NCI-H187 treated with DMSO at 0.1 percent for 48 hours (cell line): ENCODE measurements at places on chromosomes 2 and 18.

GRCh38 chr2:127580167-127581049 lies 44.9 kb downstream of the MYO7B start:
- DNase-seq = no peak

- no peak for DNase-seq
Observed at GRCh38 chr2:44934983-44935728, 6.3 kb upstream of the SIX3 start.

GRCh38 chr2:202289394-202290204 lies 24.0 kb downstream of the NOP58 start:
- DNase-seq = no peak

GRCh38 chr18:49846361-49846662 lies 33.0 kb upstream of the ACAA2 start:
- DNase-seq = no peak

GRCh38 chr2:150011161-150011730 lies 423.7 kb upstream of the MMADHC start:
- no peak for DNase-seq

DNA sequence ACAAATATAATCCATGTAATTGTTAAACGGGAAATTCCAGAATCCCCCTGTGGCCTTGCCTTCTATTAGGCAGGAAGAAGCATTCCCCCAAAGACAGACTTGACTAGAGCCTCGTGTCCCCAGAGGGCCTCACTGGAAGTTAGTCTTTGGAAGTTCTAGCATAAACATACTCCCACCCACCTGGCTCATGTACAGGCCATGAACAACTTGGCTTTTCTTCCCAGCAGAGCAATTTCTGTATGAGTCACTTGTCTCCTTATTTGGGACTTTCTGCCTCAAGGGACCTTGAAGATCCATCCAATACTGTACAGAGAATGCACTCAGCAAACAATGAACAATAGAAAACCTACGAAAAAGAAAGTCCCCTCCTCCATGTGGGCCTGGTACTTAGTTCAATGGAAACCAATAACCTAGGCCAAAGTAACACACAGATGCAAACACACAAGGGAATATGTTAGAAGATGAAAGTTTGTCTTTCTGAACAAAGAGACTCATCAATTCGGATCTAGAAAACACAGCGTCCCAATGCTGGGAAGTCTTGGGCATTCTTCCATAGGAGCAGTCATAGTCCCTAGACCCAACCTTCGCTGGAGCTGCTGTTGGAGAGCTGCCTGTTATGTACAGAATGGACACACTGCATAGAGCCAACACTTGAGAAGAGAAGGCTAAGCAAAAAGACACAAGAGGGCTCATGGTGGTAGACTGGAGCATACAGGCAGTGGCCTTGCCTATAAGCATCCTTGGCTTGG lies 303.5 kb downstream of the HRH4 start:
- DNase-seq = no peak

- DNase-seq = no peak
Observed at GRCh38 chr2:42900289-42900891, 108.0 kb upstream of the HAAO start.

DNA sequence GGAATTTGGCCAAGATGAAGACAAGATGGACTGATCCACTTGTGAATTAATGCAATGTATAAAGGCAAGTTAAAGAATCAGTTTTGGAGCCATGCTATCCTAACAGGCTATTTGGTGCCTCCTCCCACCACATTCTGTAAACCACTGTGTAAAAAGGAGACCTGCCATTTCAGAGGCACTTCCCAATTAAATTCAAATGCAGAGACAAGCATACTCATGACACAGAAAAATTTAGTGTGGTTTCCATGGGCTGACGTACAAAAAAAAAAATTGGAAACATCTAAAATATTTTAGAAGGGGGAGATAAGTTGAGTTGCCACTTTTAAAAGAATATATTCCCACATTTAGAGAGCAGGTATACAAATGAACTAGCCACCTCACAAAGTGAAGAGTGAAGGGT lies 112.1 kb downstream of the TCF4 start:
- no peak for DNase-seq

DNA sequence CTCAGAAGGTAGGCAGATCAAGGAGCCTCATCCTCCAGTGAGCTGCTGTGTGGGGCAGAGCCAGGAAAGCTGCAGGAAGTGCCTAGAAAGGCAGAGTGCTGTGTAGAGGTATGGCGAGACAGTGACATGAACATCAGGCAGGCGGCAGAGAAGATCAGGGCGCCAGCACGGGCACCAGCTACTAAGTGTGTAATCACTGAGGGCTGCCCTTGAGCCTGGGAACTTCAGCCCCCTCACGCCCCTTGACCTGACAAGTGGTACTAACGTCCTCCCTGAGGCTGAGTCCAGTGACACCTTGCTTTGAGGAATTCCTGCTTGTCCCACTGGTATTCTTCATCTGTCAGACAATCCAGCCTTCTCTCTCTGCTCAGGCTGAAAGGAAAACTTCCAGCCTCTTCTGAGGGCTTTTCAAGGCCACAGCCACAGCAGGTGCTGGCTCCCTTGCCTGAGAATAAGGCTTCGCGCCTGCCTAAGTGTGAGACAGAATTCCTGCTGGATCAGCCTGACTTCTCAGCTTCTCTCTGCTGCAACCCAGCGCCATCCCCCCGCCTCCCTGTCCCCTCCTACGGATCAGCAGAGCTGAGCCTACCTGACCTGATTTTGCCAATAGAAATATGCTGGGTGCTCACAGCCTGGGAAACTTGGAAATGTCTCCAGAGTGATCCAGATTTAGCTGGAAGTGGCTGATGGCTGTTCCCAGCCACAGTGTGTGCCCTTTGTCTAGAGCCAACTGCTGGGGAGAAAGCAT lies 148.0 kb downstream of the SMAD7 start:
- no peak for DNase-seq

DNA sequence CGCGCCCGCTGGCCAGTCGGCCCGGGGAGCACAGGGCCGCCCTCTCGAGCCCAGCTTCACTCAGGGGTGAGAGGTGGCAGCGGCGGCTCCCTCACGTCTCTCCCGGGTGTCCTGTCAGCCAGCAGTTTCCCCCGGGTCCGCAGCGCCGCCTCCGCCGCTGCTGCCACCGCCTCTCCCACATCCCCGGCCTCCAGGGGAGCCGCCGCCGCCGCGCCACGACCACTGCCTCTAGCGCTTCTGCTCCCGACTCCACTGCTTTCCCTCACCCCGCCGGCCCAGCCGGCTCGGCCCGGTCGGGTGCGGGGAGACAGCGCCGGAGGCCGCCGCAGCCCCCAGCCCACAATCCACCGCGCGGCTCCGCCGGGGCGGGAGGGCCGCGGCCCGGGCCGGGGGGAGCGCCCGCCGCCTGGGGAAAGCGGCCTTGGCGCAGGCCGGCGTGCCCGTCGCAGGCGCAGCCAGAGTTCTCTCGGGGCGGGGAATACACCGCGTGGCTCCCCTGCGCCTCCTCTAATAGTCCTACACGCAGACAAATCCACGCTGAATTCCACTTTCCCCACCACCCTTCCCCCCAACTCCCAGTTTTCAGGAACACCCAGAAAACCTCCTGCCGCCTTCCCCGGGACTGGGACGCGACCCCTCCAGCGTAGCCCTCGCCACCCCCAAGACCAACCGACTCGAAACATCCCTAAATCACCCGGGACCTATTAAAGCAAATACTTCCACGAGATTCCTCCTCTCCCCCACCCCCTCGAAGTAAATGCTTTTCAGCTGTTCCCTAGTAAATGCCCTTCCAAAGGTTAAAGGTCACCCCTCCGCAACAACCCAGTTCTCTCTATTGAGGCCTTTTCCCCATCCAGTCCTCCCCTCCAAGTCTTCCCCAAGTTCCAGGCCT lies at the start of gene VPS54:
TSS of gene VPS54 (minus strand) at position 346 of the 892 bp plus-strand sequence. CDS start 35,429 bp downstream, outside the sequence.
- no peak for DNase-seq

DNA sequence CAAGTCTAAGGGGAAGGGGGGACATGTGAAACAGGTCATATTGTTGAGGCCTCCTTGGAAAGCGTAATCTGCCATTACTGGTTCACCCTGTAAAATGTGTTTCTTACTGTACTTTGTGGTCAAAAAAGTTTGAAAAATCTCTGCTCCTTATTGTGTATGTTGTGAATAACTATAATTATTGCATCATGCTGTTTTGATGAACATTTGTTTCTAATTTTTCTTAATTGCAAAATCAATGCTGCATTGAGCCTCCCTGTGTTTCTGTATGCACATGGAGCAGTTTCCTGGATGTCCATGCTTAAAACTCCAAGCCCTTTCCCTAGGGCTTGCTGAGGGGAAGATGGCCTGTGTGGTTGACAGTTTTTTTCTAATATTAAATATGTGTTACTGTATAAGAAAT lies 158.6 kb downstream of the RNF144A start:
- DNase-seq = no peak

- no peak for DNase-seq
Observed at GRCh38 chr2:147937744-147938349, 82.7 kb downstream of the ORC4 start.

DNA sequence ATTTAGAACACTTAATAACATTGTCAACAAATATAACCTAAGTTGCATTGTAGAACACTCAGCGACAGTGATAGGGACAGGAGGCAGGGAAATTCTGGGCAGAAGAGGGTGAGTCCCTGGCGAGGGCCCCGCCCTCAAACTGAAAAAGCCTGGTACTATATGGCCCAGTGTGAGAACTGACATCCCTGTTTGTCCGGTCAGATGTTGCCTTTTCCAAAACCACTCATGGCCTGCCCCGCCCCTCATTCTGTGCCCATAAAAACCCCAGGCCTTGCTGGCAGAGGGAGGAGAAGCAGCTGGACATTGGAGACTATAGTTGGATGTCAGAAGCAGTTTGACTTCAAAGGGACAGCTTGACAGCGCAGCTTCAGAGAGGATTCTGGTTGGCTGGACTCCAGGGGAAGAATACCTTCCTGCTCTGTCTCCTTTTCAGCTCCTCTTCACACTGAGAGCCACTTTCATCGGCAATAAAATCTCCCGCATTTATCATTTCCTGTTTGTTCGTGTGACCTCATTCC lies 47.0 kb downstream of the FAM117B start:
- no peak for DNase-seq

- no peak for DNase-seq
Observed at GRCh38 chr18:58413667-58414628, 214.9 kb downstream of the ALPK2 start.

DNA sequence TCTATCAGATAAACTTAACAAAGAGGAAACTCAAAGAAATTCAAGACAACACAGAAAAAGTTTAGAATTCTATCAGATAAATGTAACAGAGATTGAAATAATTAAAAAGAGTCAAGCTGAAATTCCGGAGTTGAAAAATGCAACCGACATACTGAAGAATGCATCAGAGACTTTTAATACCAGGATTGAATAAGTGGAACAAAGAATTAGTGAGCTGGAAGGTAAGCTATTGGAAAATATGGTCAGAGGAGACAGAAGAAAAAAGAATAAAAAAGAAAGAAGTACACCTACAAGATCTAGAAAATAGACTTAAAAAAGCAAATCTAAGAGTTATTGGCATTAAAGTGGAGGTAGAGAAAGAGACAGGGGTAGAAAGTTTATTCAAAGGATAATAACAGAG lies 88.0 kb downstream of the ATP8B1 start:
- no peak for DNase-seq

- no peak for DNase-seq
Observed at GRCh38 chr2:209425471-209426071, 1.7 kb downstream of the MAP2 start.

GRCh38 chr2:212547716-212548454 lies 9.3 kb upstream of the ERBB4 start:
- no peak for DNase-seq

- no peak for DNase-seq
Observed at GRCh38 chr2:144006139-144006538, 513.8 kb downstream of the ZEB2 start.

DNA sequence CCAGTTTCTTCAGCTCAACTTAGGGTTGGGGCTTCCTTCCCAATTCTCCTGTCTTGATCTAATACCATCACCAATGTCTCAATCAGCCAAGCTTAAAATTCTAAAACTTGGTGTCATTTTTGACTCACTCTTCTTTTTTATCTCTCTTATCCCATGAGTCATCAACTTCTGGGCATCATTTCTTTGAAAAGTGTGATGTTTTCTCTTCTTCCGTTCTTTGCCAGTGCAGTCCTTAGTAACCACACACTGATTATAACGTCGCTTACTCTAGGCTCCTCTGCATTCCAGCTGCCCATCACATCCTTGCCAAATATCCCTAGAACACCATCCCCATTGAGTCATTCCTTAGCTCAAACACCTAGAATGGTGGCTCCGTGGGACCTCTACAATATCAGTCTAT lies 27.4 kb upstream of the MRO start:
- DNase-seq = no peak

DNA sequence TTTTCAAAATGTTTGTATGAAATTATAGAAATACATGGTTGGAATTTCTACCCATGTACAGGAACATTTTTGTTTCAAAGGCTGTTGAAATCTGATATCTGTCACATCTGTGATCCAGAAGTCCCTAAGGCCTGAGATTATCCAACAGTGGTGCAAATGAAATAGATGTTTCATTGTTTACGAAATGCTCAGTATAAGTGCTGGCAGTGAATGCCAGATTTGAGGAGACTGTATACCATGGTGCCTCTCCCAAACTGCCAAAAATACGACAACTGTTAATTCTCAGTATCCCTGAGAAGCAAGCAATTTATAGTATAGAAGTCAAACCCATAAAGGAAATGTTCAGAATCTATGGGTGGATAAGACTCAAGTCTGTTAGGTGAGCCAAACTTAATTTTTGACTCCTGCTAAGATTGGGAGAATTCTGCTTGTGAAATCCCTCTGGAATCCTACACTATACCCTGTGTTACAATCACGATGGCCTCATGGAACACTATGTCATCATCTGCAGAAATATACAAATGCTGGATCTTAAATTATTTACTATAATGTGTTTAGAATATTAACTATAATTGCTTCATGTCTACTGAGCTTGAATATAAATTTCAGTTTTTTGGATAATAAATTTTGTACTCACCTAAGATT lies 71.2 kb upstream of the DOCK10 start:
- no peak for DNase-seq

DNA sequence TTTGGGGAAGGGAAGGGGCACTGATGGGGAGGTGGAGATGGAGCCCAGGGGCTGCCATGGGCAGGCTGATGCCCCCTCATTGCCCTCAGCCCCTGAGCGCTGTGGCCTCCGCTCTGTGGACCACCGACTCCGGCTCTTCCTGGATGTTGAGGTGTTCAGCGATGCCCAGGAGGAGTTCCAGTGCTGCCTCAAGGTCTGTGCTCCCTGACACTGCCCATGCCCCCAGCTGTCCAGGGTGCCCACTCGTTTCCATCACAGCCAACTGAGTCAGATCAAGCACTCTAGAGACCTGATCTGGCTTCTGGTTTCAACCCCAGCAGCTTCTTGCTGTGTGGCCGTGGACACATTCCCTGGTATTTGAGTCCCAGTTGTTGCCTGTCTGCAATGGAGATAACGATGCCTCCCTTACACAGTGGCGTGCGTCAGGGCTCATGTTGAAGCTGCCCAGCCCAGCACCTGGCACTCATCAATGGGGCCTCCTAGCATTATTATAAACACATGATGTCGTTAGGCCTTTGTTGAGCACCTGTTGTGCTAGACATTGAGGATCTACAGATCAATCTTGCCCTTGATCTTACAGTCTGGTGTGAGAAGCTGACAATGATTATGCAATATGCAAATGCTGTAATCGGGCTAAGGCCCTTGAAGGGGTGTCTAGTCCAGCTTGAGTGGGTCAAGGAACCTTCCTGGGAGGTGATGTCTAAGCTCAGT lies 14.4 kb downstream of the STK11IP start:
- no peak for DNase-seq
